SHP77 (cell line): ENCODE measurements at places on chromosomes 4 and X.

DNA sequence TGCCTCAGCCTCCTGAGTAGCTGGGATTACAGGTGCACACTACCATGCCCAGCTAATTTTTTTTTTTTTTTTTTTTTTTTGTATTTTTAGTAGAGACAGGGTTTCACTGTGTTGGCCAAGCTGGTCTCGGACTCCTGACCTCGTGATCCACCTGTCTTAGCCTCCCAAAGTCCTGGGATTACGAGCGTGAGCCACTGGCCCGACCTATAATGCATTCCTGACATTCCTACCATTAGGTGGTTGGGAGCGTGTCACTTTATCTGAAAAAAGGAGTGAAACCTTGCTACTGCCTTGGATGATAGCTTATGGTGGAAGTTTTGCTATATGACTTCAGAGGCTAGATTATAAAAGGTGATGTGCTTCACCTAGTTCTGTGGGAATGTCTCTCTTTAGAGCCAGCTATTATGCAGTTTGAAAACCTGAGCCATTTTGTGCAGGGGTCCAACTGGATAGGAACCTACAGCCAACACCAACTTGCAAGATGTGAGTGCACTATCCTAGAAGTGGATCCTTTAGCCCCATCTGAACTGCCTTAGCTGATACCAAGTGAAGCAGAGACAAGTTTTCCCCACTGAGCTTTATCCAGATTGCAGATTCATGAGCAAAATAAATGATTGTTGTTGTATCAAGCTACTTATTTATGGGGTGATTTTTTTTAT lies 29.8 kb upstream of the EMCN start:
- no peak for DNase-seq

DNA sequence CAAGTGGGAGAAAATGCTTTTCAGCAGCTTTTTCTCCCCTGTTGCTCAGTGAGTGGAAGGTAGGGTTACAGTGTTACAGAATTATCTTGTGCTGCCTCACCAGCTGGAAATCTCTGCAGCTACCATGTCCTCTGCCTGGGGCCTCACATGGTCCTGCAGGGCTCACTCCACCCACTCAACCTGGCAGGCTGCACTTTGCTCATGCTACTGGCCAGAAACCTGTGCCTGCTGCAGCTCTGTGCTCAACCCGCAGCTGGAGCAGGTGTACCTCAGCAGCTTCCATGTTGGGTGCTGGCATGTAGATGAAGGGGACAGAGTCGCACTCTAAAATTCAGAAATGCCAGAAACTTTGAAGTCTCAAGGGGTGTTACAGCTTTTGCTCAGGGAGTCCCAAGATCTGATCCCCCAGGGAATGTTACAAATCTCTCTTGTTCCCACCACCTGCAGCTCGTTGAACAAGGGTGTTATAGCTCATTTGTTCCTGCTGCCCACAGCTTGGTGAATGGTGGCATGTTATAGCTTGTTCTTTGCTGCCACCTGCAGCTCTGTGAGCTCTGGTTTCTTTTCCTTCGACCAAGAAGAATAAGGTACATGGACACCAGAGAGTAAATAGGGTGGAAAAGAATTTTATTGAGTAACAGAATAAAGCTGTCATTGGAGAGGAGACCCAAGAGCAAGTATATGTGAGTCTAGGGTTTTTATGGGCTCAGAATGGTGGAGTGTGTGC lies 845.8 kb downstream of the TECRL start:
- no peak for DNase-seq

DNA sequence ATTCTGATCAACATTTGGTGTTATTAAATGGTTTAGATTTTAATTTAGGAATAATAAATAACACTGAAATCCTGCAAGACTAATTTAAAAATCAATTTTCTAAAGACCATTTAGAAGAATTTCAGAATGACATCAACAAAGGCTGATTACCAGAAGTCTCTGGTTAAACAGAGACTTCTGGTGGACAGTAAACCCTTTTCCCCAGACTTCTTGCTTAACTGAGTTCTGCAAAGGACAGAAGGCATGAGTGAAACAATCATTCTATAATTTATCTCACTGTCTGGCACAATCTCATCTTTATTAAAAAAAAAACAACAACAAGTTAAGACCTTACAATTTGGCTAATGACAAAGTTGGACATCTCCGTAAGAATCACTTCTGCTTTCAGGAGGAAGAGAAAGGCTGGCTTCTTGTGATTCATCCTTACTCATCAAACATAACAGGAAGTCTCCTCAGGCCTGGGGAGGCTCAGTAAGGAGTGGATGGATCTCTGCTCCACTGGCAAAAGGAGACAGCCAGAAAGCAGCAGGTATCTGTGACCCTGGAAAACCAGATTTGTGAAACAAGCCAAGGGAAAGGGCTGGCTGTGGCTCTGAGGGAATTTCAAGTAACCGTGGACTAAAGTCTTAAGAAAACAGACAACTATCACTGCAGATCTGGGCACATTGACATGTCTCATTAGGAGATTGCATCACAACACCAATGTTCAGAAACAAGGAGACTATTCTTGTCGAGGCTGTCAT lies 908 bp upstream of the TLR6 start:
- DNase-seq = no peak

DNA sequence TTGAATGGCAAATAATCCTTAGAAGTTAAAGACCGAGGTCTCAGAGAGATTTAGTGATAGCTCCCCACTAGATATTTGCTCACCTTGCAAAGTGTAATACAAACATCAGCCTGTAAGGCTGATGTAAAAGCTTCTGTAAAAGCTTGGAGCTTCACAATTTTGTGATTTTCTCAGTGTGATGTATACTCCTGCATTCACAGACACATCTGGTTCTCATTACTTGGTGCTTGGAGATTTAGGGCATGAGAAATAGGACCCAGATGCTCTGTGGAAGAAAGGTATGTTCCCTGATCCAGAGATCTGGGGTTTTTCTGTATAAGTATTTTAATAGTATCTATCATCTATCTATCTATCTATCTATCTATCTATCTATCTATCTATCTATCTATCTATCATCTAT lies 1664.3 kb downstream of the C4orf33 start:
- no peak for DNase-seq

DNA sequence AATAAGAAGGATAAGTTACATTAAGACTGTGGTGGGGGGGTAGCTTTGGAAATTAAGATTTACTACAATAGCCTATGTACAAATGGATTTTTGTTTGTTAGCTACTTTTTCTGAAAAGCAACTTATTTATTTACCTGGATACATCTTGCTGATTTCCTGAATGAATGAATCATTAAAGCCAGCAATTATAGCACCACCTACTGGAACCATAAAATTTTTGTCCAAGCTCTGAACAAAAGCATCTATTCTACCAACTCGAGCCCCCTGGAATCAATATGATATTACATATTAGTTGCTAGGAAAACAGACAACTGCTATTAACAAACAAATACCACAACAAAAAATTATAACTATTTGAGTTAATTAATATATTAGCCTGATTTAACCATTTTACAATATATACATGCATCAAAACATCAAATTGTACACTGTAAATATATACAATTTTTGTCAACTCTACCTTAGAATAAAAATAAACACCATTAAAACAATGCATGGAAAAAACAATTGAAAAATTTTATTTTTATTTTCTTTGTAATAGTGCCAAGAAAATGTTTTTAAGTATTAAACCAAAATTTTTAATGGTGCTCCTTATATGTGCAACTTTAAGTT lies 15.3 kb downstream of the SEPSECS start:
- no peak for DNase-seq

DNA sequence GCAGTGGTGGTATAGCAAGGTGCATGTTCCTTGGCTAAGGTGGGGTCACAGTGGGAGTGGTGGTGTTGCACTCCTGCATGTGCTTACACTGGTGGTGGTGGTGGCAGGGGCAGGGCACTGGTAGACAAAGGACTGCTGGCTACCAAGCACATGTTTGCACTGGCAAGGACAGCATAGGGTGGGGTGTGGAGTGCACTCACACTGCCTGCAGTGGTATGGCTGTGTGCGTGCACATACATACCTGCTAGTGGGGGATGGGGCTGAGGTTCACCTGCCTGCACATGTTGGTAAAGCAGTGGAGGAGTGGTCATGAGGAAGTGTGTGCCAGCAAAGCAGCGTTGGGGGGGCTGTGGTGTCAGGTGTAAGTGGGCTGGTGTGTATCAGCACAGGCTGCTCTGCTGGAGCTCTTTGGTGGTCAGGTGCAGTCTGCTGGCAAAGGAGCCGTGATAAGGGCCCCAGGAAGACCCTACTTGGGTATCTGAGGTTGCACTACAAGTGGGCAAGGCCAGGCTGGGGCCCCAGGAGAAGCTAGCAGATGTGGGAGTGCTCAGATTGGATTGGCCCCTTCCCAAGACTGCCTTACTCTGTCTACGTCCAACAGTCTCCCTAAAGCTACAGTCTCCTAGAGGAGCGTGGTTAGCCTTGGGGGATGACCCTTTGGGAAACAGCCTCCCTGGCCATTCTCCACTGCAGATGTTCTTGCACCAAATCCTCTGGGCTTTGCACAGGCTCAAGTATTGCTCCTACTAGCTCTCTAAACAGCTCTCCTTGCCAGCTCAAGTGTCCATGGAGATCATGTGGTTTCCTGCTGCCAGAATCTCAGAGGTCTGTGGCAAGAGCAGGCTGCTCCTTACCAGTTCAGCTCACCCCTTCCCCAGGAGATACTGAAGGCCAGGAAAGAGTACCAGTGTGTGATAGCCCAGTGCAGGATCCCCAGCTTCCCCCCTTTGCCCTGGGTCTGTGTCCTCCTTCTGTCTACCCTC lies 486.3 kb upstream of the PABPC4L start:
- no peak for DNase-seq

DNA sequence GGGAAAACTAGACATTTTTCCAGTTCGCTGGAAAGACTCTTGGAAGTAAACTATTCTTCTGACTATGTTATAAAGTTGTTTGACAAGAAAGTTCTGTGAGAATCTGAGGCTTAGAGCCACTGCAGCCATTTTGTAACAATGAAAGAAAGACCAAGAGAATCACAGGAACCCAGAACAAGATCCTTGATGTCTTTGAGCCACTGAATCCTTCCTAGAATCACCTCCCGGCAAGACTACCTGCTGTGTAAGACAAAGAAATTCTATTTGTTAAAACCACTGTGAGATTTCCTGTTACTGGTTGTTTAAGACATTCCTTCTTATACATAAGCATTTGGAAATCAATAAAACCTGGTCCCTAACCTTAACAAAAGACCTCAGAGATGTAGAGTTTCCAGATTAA lies 175.7 kb upstream of the RASGEF1B start:
- no peak for DNase-seq

GRCh38 chr4:161345741-161346140 lies 818.1 kb downstream of the FSTL5 start:
- no peak for DNase-seq

GRCh38 chrX:136710325-136710951 lies 62.5 kb downstream of the CD40LG start:
- no peak for DNase-seq
